ENCODE measurements at places on chromosomes 2 and 18.

DNA sequence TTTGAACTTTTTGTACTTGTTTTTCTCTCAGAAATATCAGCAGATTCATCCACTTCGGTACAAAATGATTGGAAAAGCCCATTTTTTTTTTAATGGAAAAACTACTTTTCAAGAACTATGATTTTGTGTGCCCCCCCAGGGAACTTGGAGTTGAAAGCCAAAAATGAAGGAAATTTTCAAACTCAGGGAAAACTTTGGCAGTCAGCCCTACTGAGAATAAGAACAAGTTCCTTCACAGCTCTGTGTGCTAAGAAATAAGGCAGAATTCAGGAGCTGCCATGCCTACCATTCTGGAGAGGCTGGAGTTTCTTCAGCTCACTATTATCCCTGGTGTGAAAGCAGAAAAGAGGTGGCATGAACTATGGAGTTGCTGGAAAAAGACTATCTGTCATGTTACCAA, 226.0 kb upstream of the SLC35G4 start:
- no peak for DNase-seq

GRCh38 chr2:137775529-137775928, 188.7 kb upstream of the HNMT start:
- no peak for DNase-seq

GRCh38 chr2:157789933-157790511, 86.1 kb downstream of the ACVR1 start:
- no peak for DNase-seq

- DNase-seq: no peak
Observed at GRCh38 chr2:176088048-176088936, 4.2 kb upstream of the HOXD13 start.

DNA sequence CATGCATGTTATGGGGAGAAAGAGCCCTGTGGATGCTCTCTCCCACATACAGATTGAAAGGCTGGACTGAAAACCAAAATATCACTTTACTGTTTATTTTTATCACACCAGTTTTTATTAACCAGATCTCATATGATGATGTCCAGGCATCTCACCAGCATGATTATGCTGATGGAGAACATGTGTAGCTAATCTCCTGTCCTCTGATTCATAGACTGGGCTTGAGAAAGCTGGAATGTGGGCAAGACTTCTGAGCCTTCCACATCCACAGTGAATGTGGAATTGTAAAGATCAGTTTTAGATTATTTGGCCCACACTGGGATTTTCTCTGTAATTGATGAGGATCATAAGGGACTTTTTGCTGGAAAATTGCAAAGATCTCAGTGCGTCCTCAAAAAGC, 137.9 kb downstream of the ICOS start:
- DNase-seq: no peak

DNA sequence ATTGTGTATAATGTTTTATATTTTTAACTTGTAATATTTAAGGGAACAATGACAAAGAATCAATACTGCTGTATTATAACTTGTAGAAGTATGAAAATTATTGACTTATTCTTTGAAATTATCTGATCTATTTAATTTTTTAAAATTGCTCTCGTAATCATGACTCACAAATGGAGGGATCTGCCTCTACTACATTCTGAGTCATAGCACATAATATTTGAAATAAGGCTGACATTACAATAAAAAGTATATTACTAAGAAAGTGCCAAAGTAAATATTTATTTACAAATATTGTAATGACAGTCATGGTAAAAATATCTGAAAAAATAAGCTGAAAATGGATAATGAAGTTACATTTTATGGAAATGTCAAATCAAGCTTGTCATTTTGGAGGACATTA, 1144.6 kb upstream of the CDH2 start:
- no peak for DNase-seq

All from hematopoietic multipotent progenitor cell treated with erythropoietin and hydrocortisone succinate and interleukin-3 and kit ligand, for 17 days (in vitro differentiated cells).